Esophagus muscularis mucosa (tissue), 4 donors: ENCODE measurements at places on chromosomes 7 and 10. TPM values are rescaled to one million over a fixed set of nuclear protein-coding genes. Genes with fewer than 3 reads are reported as not detected.

CCDC146 gene
- 17.4 TPM for total RNA-seq

GRCh38 chr10:73113551-73113950 lies 3.3 kb downstream of the NUDT13 start:
- no peak for DNase-seq

DNA sequence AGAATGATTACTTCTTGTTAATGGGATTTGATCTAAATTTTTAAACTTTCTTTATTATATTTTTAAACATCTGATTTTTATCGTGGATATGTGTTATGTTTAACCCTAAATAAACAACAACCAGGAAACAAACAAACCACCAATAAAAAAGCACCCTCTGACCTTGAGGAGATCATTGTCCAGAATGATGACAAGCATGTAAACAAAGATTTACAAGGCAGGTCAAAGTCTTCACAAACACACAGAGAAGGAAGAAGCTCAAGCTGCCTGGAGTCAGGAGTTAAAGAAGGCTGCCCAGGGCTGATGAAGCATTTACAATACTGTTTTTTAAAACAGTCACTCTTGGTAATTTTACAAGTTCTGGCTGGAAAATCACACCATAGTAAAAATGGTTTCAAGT lies 31.0 kb upstream of the EGFR start:
- DNase-seq = no peak

TMEM26 gene
- total RNA-seq = not detected

CACNA2D1 gene
- total RNA-seq = 30.6 TPM

- no peak for DNase-seq
Measured at GRCh38 chr7:129657363-129657762, 45.8 kb downstream of the NRF1 start.

HERPUD2 gene
- total RNA-seq = 43.4 TPM

DNA sequence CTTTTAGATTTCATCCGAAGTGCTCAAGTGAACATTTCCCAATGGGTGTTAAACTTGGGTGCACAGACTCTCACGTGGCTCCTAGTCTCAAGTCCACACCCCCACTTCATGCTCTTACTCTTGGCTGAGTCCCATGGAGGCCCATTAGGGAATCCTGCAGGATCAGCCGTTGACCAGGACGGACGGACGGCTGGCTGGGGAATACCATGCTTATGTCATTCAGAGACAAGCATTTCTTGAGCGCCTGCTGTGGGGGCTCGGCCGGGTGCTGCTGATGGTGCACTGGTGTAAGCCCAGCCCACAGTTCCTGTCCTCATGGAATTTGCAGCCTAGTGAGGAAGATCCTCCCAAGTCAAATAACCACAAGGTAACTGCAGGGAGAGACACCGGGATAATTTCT lies 44.7 kb downstream of the PITRM1 start:
- no peak for DNase-seq

DNA sequence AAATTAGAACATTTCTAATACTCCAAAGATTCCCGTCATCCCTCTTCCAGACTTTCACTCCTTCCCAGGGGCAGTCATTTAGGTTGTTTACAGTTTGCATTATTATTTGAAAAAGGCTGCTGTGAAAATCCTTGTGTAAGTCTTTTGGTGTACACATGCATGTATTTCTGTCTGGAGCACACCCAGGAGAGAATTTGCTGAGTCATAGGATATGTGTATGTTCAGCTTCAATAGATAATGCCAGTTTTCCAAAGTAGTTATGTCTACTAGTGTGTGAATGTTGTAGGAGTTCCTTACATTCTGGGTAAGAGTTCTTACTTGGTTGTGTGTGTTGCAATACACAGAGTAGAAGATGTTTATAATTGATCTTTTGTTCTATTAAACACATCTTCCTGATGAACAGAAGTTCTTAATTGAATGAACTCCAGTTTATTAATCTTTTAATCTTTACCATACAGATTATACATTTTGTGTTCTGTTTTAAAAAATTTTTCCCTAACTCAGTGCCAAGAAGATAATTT lies 25.3 kb downstream of the CROT start:
- no peak for DNase-seq

MBL2 gene
- total RNA-seq = 0.06 TPM

ABCB1 gene
- 11.1 TPM for total RNA-seq

DNA sequence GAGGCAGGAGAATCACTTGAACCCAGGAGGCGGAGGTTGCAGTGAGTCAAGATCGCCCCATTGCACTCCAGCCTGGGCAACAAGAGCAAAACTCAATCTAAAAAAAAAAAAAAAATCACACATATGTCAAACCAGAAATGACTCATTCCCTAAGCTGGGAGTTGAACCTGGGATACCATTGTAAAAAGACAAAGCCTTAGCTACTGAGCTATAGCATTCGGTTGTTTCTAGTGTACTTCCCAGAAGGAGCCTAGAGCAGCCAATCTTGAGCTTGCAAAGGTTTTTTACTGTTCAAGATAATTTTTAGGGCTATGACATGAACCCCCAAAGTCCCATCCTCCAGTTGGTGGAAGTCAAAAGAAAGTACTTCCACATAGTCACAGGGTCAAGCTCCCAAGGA lies 87.9 kb downstream of the ZNF467 start:
- DNase-seq = no peak

GRCh38 chr7:24135003-24135817 lies 148.8 kb upstream of the NPY start:
- DNase-seq = peak; percentile 68

NPC1L1 gene
- not detected for total RNA-seq

DDC gene
- not detected for total RNA-seq

ZNF655 gene
- 92.3 TPM for total RNA-seq

CALHM1 gene
- not detected for total RNA-seq

SLC13A4 gene
- not detected for total RNA-seq

GRCh38 chr7:27897441-27897847 lies 157.5 kb downstream of the TAX1BP1 start:
- DNase-seq = no peak

- DNase-seq = no peak
Measured at GRCh38 chr10:82150123-82150900, 275.3 kb downstream of the NRG3 start.

GRCh38 chr10:14654821-14655382 lies 119.8 kb downstream of the FAM107B start:
- DNase-seq = no peak

GRCh38 chr10:36606234-36606839 lies 519.1 kb upstream of the ANKRD30A start:
- no peak for DNase-seq

GRCh38 chr7:158289761-158290523 lies 297.7 kb downstream of the PTPRN2 start:
- no peak for DNase-seq

DNA sequence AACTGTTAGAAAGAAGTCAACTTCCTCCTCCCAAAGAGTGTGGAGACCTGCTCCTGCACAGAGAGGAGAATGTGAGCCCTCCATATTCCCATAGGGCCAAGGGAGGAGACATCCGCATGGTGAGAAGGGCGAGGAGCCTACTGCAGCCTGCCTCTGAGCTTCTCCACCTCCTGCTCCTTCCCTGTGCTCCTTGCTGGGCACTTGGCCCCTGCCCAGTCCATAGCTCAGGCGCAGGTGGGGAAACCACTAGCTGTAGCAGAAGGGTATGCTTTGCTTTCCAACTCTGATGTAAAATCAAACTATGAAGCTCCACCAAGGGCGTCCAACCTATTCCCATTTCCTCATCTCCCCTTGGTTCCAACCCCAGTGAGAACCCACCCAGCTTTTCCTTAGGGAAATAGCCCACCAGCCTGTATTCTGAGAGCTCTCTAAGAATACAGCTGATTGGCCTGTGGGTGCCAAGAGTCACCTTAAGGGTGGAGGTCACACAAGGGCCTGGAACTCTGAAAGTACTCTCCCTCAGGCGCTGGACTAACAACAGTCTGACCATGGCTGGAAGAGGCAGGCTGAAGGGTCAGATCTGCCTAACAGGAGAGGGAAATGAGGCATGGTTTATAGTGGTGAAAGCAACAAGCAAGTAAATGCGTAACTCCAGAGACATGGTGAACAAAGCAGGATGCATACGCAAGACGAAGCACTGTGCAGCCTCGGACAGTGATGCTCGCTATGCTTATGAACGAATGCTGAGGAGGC lies 13.9 kb downstream of the ZNF488 start:
- DNase-seq = no peak

TMEM72 gene
- total RNA-seq = not detected

GRCh38 chr10:60604342-60604741 lies 173.9 kb upstream of the CDK1 start:
- no peak for DNase-seq
